ENCODE measurements at places on chromosomes 2 and 18.

DNA sequence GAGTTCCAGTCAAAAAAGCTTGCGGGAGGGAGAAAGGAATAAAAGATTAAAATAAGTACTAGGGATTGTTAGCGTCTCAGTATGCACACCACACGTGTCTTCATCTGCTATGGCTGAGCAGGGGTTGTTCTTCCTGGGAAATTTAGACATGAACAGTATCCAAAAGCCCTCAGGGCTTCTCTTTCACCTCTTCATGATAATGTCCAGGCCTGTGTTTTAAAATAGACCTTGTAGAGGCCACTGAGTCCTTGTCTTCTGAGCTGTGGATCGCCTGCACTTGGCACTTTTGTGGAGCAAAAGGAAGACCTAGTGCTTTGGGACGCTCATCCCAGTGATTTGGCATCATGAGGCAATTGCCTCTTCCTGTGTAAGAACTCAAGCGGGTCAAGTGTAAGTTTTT, 52.4 kb downstream of the CFAP221 start:
- no peak for DNase-seq

- no peak for DNase-seq
Measured at GRCh38 chr2:198916548-198917080, 541.1 kb downstream of the SATB2 start.

GRCh38 chr18:49931179-49931578, 117.8 kb upstream of the ACAA2 start:
- DNase-seq = no peak

DNA sequence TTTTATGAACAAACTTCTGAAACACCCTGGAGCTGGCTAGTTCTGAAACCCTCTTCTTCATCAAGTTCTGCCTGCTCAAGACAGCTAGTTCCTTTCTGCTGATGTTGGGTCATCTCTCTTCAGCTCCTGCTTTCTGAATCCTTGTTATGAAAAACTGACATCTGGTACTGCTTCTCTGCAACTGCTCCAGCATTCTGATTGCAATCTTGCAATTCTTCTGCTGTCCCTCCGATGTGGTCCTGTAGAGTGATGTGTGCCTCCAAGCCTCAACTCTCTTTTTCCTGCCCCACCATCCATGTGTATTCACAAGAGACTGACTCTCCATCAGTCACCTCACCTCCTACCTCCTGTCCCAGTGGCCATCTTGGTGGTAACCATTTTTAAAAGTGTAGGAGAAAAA, 21.8 kb downstream of the COL6A3 start:
- DNase-seq = no peak

- DNase-seq = no peak
Measured at GRCh38 chr2:41910126-41910525, 137.7 kb upstream of the PKDCC start.

DNA sequence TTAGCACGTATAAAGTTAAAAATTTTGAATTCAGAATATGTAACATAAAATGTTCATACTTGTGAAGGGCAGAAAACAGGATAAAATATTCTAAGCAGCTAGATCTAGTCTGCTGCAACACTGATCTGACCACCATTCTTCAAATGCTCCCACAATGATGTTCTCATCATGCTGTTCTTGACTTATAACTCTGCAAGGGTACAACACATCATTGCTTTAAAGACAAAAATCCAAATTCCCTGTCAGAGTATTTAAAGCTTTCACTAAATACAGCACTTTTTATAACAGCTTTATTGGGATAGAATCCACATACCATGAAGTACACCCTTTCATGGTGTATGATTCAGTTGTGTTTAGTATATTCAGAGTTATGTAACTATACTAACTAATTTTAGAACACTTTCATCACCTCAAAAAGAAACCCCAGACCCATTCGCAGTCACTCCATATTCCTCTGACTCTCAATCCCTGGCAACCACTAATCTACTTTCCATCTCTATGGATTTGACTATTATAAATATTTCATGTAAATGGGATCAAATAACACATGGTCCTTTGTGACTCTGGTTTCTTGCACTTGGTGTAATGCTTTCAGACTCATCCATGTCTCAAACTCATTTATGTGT, 56.4 kb downstream of the MAP4K3 start:
- DNase-seq = no peak

DNA sequence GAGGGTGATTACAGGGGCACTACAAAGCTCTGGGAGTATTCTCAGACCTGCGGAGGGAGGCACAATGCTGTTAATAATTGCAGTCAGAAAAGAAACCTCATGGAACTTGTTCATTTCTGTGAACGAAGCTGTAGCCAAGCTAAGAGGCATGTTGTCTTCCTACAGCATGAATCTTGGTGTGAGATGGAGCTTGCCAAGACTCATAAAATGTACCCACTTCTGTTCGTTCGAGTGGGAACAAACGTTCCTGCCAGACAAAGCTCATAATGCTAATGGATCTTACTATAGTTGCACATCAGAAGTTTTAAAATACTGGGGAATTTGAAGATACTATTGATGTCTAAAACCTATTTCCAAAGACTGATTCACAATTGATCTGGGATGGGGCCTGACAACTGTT, 489.1 kb downstream of the ZEB2 start:
- DNase-seq = no peak

GRCh38 chr18:32548688-32549087, 78.0 kb upstream of the GAREM1 start:
- no peak for DNase-seq

- no peak for DNase-seq
Measured at GRCh38 chr18:21444465-21445212, 155.9 kb downstream of the ESCO1 start.

DNA sequence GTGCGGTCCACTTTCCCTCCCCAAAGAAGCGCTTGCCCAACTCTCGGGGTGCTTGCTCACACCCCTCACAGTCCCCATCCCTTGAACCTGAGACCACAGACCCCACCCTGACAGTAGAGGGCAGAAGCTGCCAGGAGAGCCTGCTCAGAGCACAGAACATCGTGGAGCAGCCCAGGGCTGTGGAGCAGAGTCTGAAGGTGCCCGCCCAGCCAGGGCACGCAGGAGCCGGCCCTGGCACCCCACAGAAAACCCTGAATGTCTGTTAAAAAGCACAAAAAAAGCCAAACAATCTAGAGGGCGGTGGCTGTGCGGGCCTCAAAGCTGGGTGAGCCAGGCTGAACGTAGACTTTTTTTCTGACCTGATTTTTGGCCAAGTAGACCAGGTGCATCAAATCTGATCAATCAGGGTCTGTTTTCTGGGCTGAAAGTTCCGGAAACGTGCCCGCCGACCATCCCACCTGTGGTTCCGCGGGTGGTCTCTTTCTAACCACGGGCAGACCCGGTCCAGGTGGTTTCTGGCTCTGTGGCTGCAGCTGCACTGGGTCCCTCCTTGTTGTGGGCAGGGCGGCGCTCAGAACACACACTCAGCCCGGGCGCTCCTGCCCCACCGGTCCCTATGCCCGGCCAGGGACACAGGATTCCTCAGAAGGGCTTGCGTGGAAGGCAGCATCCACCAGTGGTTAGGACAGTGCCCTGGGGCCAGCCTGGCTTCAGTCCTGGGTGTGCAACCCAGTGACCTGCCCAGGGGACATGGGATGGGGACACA, 66.3 kb downstream of the SLC66A2 start:
- no peak for DNase-seq

DNA sequence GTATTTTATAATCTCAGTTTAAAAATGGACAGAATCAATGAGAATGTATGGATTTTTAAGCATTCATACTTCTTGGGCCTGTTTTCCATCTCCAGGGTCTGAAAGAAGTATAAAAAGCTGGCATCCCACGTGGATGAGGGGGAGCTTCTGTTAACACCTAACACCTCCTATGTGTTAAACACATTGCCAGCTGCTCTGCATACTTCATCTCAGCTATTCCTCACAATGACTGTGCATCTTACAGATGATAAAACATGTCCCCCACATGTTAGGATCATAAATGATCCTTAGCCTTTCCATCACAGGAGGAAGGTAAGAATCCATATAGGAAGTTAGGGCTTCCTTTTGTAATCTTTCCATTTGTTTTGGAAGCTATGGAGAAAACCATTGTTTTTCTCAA, 239.1 kb downstream of the AGPS start:
- DNase-seq = no peak

- no peak for DNase-seq
Measured at GRCh38 chr2:218063486-218063885, 5.6 kb upstream of the RUFY4 start.

GRCh38 chr2:10382354-10383061, 65.6 kb downstream of the ODC1 start:
- no peak for DNase-seq

GRCh38 chr2:31813016-31813415, 197.8 kb downstream of the MEMO1 start:
- DNase-seq = no peak

GRCh38 chr2:13819896-13820295, 812.6 kb upstream of the LRATD1 start:
- no peak for DNase-seq

DNA sequence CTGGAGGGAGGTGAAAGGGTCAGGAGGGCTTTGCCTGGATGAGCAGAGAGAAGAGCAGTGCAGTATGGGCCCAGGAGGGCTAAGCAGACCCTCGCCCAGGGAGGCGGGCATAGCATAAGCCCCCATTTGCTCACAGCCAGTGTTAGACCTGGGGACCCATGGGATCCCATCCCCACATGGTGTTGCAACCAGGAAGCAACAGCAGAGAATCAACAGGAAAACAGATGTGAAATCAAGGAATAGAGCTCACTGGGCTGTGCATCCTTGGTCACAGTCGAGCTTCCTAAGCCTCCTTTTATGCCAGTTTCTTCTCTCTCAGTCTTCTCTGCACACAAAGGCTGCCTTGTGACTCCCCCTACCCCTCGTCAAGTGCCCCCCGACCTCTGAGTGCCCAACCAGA, 19.9 kb downstream of the ASB18 start:
- DNase-seq = no peak

DNA sequence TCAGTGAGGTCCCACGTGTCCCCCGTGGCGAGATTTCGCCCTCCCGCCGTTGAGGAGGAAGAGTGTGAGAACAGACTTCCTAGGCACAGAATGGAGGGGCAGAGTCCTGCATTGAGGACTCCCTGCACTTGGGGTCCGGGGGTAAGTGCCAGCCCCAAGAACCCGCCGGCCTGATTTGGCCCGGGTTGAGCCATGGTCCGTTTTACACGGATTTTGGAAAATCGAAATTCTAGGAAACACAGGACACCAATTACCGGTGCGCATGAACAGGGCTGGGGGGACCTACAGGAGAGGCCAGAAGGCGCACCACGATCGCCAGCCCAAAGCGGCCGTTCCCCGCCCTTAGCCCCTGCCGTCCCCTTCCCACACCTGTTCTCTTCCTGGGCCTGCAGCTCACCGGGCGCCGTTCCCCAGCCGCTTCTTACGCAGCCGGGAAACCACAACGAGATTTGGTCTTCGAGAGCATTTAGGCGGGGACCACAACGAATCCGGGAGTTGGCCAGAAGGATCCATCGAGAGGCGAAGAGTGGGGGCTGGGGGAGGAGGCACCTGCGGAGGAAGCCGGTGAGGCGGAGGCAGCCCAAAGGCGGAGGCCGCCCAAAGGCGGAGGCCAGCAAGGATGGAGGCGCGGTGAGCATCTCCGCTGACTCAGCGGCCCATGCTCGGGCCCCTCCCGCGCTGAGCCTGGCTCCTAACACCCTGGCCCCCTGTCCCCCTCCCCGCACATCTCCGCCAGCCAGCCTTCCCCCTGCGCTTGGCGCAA, 464 bp upstream of the TLX2 start:
- DNase-seq = no peak
